Activated CD4-positive, alpha-beta T cell treated with anti-CD3 and anti-CD28 coated beads, Interleukin-2, amount 50 U/mL, for 48 hours (primary cell): ENCODE measurements at places on chromosomes 5 and 9.

DNA sequence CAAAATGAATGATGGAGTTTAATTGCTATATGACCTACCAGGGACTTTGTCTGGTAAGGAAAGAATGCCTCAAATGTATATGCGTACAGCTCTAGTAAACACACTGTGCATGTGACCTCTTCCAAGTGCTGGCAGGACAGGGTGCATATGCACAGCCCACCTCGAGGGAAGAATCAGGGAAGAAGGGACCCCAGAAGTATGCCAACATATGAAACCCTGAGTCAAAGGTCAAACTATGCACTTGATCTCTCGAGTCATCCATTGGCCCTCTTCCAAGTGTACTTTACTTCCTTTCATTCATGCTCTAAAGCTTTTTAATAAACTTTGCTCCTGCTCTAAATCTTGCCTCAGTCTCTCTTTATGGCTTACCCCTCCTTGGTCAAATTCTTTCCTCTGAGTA, 804.6 kb upstream of the COX7C start:
- DNase-seq = no peak

DNA sequence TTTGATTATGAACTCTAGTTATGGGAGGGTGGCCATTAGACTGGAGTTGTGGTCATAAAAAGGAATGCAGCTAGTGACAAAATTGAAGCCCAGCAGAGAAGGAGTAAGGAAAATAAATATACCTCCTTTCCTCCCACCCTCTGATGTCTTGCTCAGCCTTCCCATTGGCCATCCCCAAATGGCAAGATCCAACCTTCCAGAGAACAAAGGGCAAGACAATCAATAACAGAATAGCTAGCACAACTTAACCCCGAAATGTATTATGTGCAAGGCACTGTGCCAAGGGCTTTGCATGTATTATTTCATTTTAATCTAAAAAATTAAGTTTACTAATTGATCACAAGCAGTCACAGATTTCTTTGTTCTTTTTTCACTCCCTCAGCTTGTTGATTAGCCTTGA, 3.6 kb downstream of the ITGA1 start:
- DNase-seq = no peak

- no peak for DNase-seq
Observed at GRCh38 chr5:132762246-132763000, 14.6 kb downstream of the SEPTIN8 start.

DNA sequence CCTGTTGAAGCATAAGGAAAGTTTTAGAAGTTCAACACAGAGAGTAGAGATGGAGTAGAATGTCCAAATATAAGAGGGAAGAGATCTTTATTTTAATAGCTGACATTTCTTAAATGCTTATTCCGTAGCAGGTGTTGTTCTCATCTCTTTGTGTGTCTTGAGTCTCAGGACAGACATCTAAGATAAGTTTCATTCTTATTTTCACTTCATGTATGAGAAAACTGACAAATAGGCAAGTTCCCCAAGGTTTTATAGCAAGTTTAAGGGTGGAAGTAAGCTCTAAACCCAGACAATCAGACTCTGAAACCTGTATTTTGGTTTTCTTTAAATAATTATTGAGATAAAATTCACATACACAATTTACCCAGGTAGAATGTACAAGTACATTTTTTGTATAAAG, 228.4 kb upstream of the PPP1R2B start:
- DNase-seq = no peak

DNA sequence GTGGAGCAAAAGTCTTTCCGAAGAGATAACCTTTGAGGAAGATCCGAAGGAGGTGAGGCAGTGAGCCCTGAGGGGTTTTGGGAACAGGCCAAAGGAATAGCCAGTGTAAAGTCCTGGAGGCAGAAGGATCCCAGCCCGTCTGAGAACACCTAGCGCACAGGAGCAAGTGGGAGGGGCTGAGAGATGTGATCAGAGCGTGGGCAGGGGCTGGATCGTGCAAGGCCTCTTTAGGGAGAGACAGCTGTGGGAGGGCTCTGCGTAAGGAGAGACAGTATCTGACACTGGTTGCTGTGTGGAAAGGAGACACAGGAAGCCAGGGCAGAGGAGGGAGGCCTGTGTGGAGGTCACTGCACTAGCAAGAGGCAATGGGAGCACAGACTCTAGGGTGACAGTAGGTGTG, 68.2 kb downstream of the BARX1 start:
- no peak for DNase-seq

GRCh38 chr5:50352382-50352781, 88.7 kb downstream of the EMB start:
- DNase-seq = no peak

- DNase-seq = no peak
Observed at GRCh38 chr5:54577528-54577927, 60.0 kb downstream of the SNX18 start.

GRCh38 chr5:134510970-134511795, 14.3 kb upstream of the JADE2 start:
- peak; percentile 60 for DNase-seq

- no peak for DNase-seq
Observed at GRCh38 chr5:160835818-160836528, 16.0 kb downstream of the ATP10B start.

DNA sequence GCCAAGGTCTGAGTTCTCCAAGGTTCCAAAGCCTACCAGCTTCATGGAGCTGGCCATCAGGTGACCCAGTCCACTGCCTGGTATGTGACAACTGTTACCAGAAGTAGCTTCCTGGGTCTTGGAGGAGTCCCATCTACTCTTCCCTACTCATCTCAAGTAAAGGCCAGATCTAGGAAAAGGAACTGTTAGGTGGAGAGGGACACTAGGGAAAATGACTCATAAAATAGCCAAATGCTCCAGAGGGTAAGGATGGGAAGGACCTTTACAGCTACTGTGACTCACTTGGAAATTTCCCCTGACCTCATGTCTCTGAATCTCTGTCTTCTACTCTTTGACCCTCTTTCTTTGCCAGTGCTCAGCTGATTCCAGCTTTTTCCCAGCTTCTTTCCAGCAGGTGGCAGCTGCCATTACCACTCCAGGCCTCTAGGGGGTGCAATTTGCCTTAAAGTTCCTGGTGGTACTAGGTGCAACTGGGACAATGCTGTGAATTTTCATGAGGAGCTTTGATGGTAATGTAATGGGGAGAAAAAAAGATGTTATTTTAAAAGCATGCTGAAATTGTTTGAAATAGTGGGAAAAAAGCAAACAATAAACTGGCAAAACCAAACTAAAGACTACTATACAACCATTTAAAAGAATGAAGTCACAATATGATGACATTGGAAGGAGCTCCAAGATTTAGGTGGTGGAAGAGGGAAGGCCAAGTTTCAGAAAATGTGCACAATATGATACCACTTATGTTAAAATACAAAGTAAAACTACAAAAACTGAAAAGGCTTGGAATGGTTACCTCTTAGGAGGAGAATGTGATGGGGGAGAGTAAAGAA, 27.1 kb upstream of the MYORG start:
- peak; percentile 63 for DNase-seq

GRCh38 chr9:124522121-124523098, 15.2 kb upstream of the NR5A1 start:
- no peak for DNase-seq

- no peak for DNase-seq
Observed at GRCh38 chr9:80554301-80554700, 982.5 kb downstream of the TLE4 start.

DNA sequence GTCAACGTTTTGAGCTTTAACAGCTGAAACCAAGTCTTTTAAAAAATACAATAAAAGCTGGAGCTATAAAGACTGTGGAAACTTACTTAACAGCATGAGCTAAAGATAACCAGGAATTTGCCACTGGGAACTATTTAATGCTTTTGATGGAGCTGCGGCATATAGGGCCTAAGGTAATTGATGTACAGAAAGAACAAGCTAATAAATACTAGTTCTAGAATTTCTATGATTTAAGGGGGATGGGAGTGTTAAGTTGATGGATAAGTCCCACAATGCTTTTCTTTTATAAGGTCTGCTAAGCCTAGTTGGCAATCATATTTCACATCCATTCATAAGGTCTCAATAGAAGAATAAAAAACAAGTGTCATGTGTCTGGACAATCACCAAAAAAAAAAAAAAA, 334.0 kb upstream of the DMAC1 start:
- DNase-seq = no peak

- no peak for DNase-seq
Observed at GRCh38 chr9:13432904-13433303, 153.4 kb upstream of the MPDZ start.

DNA sequence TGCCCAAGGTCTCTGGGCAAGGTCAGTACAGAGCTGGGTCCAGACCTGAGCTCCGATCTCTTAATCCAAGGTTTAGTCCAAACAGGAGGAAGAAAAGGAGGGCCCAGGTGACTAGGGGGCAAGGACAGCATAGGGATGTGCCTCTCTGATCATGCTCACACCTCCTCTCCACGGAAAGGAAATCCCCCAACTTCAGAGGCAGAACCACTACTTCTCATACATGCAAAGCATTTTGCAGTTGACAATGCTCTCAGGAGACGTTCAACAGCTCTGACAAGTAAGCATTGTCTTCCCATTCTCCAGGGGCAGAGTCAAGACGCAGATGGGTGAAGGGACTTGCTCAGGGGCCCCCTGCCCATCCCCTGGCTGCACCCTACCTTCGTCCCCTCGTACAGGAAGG, 8.7 kb upstream of the CORO2A start:
- no peak for DNase-seq

- no peak for DNase-seq
Observed at GRCh38 chr9:126697330-126697729, 83.6 kb downstream of the LMX1B start.

GRCh38 chr5:39696672-39697398, 272.1 kb upstream of the DAB2 start:
- no peak for DNase-seq

GRCh38 chr9:21964925-21965385, 29.2 kb downstream of the CDKN2A start:
- DNase-seq = peak; percentile 73

DNA sequence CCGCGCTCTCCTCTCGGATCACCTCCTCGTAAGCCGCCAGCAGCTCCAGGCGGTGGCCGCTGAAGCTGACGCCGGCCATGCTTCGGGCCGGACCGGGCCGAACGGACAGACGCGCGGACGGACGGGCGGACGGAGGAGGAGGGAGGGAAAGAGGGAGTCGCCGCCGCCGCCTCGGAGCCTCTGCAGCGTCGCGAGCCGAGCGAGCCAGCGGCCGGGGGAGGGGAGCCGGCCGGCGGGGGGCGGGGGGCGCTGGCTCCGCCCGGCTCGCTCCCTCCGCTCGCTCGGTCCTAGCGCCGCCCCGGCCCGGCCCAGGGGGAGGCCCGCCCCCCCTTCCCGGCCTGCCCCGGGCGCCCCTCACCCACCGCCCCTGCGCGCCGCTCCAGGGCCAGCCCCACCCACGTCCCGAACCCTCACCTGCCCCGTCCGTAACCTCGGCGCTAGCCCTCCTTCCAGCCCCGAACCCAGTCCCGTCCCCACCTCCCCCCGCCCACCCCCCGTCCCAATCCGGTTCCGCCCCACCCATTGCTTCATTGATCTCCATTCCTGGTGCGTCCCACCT, at the start of gene DBN1:
TSS of gene DBN1 (minus strand) at position 192 of the 559 bp plus-strand sequence. CDS start at position 79, 113 bp downstream.
- DNase-seq = no peak

- DNase-seq = no peak
Observed at GRCh38 chr9:118596374-118597015, 772.7 kb downstream of the BRINP1 start.

GRCh38 chr9:77022783-77023440, 3.5 kb downstream of the FOXB2 start:
- no peak for DNase-seq

DNA sequence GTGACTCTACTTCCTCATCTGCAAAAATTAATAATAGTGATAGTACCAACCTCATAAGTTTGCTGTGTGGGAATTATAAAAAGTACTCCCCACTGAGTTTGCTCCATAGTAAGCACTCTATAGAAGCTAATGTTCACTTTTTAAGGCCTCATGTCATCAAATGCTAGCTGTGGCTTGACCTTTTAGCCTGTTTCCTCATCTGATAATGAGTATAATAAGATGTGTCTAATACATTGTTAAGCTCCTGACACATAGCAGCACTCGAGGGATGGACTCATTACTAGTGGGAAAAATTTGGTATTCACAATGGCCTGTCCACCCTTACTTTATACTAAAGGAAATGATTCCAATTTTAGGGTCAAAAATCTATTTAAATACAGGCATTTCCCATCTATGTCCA, 26.1 kb upstream of the CAST start:
- DNase-seq = no peak

DNA sequence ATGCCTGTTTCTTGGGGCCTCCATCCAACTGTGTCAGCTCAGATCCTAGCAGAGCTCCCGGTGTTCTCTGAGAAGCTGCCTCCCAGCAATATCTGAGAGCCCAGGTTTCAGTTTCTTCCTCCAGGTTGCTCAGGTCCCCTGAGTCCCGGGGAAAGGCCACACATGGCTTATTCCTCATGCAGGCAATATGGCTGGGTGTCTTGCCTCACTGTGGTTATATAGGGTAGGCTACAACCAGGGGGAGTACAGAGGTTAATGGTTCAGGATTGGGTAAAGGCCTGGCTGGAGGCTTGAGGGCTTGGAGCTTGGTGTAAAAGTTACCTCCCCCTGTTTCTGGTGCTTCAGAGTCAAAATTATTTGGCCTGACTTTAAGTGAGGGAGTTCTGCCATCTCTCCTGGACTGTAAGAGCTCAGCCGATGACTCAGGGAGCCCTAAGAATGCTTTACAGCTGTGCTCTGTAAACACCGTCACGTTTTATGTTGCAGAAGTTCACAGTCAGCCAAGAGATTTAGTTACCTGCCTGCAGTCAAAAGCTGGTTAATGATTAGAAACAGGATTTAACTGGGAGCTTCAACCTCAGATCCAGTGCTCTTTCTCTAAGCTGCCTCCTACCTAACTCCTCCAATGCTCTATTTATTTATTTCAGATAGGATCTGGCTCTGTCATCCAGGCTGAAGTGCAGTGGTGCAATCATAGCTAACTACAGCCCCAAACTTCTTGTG, 24.3 kb upstream of the UBAP2 start:
- no peak for DNase-seq

DNA sequence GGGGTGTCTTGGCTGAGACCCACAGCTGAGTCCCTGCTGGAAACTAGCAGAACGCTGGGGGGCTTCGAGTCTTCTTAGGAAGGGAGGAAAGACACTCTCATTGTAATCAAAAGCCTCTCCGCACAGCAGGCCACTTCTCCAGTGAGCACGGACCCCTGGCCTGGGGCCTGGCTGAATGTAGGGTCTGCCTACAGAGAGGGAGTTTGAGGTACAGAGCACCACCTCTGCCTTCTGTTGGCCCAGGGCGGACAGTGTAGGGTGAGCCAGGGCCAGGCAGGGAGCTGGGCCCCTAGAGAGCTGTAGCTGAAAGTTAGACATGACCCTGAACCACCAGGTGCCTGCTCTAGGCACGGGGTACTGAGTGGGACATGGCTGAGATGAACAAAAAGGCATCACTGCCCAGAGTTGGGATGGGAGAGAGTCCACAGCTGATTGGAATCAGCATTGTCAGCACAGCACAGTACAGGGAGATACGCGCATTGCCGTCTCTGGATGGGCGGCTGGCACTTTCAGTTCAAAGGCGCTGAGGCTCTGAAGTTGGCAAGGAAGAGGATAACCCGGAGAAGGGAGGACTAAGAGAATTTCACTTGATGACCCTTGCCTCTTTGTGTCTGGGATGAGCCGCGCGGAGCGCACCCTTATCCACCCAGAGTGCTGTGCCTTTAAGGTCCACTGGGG, 363 bp upstream of the SLC25A48 start:
- DNase-seq = no peak
